Urinary bladder (tissue), 4 donors: ENCODE measurements at places on chromosomes 6 and 20. TPM values are rescaled to one million over a fixed set of nuclear protein-coding genes. Genes with fewer than 3 reads are reported as not detected.

Gene CD83
- 16.9 TPM for total RNA-seq

Gene SIRPB2
- total RNA-seq: 1.2 TPM

Gene PRPF6
- total RNA-seq: 44.1 TPM

Gene FAM83B
- total RNA-seq: 15.7 TPM

Gene COL12A1
- total RNA-seq: 470 TPM

Gene ROS1
- total RNA-seq: not detected

Gene ZNF165
- total RNA-seq: 1.0 TPM

Gene ESF1
- total RNA-seq: 19.2 TPM

Gene PLG
- total RNA-seq: not detected

Gene SYCP2
- total RNA-seq: 6.7 TPM

Gene PNPLA1
- total RNA-seq: not detected

Gene LHFPL5
- total RNA-seq: not detected

Gene SLC22A2
- total RNA-seq: not detected

Gene OPRM1
- total RNA-seq: 1.2 TPM

Gene UCKL1
- total RNA-seq: 20.1 TPM

Gene PTCHD4
- total RNA-seq: 0.95 TPM

Gene SOBP
- total RNA-seq: 27.7 TPM

Gene TREM2
- total RNA-seq: 0.95 TPM

Gene RPL10A
- total RNA-seq: 2,015 TPM

Gene BAG2
- total RNA-seq: 82.3 TPM

Gene C4A
- total RNA-seq: 3.6 TPM

Gene SCRT2
- total RNA-seq: not detected

Gene PRL
- total RNA-seq: not detected

Gene ELOVL2
- 6.2 TPM for total RNA-seq

Gene AURKA
- total RNA-seq: 13.5 TPM

Gene RHAG
- total RNA-seq: 1.0 TPM

Gene NKX2-4
- not detected for total RNA-seq

Gene DDO
- total RNA-seq: 0.63 TPM
